ENCODE measurements at places on chromosomes 12 and 14.
A peak's percentile ranks its signal among the peaks of the same experiment; 100 is the strongest.

GRCh38 chr14:100303925-100304324 lies 2.3 kb downstream of the SLC25A29 start:
- no peak for DNase-seq

GRCh38 chr12:11689591-11690186 lies 40.2 kb downstream of the ETV6 start:
- DNase-seq, result no peak

- DNase-seq, result no peak
Observed at GRCh38 chr12:111420494-111420893, 14.8 kb downstream of the SH2B3 start.

- no peak for DNase-seq
Observed at GRCh38 chr12:6062395-6062756, 62.1 kb downstream of the VWF start.

- DNase-seq, result no peak
Observed at GRCh38 chr14:92575748-92576303, 62.2 kb downstream of the RIN3 start.

DNA sequence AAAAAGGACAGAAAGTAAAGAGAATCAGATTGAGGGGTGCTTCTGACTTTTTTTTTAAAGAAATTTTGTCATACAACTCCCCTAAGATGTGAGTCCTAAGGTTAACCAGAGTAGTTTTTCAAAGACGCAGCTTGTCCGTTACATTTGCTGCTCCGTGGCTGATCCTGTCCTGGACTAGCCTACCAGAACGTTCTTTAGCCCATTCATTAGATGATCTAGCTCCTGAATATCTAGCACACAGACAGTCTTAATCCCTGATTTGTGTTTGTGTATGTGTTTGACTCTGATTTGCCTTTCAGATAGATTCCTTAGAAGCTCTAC lies 60.3 kb downstream of the SAMD4A start:
- no peak for DNase-seq

DNA sequence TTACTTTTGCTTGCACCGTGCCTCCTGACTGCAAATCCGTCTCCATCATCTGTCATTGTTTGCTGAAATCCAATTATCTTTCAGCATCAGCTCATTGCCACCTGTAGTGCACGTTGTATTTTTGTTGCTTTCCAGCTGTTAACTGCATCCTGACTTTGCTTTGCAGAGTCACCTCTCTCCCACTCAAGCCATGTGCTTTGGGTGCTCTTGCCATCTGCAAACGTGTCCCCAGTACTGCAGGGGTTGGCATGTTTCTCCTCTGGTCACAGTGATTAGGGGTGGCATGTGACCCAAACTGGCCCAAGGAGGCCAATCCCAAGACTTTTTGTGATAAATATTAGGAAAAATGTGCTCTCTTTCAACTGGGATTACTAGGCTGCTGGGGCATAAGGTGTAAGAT lies 10.5 kb upstream of the TMED2 start:
- DNase-seq, result no peak

DNA sequence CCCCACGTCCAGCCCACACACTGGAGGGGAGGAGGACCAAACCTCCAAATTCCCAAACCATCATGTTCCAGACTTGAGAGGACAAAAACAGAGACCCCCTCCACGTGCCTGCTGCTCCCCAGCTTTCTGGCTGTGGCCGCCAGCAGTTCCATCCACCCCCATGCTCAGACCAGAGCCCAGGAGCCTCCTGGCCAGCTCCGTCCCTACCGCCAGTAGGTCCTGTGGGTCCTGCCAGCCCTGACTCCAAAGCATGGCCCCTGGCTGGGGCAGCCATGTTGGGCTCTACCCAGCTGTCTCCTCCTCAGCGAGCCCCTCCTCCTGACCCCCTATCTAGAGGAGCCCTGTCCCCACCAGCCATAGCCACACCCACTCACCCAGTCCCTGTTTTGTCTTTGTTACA lies 227.3 kb upstream of the RTL1 start:
- DNase-seq, result no peak

GRCh38 chr12:111038077-111038476 lies 117.7 kb upstream of the MYL2 start:
- DNase-seq, result no peak

- DNase-seq, result no peak
Observed at GRCh38 chr14:69537900-69538299, 36.8 kb downstream of the CCDC177 start.

DNA sequence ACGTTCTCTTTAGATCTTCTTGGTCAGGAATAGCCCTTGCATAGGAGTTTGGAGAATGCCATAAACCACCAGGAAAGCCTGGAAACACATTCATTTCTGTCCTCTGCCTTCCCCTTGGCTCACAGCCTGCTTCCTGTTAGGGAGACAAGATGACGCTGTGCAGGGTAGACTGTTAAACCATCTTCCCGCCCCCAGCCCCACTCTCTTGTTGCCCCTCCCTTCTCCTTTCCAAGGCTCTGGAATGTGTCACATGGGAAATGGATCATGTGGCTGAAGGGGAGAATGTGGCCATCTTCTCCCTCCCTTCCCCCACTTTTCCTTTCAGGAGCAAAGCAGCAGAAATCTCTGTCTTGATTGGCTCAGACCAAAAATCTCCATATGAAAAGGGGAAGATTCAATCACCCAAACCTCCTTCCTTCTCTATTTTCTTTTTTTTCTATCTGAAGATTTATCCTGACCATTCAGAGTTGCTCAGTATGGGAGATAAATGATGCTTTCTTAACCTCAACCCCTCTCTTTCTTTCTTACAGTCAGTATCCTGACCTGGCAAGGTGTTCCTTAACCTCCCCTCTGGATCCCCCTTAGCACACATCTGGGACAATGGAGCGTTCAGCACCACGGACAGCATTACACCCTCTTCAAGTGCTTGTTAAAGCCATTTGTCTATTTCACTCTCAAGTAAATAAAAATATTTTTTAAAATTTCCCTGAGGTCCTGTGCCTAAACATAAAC lies 11.4 kb downstream of the GPR19 start:
- DNase-seq, result no peak

DNA sequence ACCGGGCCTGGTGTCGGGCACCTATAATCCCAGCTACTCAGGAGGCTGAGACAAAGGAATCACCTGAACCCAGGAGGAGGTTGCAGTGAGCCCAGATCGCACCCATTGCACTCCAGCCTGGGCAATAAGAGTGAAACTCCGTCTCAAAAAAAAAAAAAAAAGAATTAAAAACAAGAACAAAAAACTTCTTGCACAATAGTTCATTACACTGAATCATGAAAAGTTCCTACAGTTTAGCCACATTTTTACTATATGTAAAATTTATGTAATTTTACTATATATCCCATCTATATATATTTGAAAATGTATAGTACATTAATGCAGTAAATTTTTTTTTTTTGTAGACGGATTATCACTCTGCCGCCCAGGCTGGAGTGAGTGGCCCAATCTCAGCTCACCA lies 4.6 kb downstream of the ATP5F1B start:
- DNase-seq, result no peak

DNA sequence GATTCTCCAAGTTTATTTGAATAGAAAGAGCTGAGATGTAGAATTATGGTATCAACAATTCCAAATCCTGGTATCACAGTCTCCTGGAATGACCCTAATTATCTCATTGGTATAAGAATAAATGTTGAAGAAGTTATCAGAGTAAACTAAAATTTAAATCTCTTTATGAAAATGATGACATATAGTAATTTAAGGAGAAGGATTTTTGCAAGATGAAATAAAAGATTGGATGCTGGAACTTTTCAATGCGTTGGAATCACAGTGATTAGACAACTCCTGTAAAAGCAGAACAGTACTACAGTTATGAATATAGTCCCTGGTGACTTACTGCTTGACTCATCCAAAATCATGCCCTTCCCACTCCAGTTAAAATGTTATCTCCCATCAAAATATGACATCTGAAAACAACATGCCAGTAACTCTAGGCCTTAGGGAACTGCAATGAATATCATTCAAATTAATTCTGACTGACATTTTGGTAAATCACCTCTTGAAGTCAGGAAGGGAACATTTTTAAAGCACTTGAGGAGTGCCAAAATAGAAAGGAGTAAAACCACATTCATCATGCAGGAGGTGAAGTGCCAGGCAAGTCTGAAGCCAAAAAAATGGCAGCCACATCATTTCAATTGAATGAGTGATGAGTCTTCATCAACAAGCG lies 197.8 kb upstream of the PRKD1 start:
- no peak for DNase-seq

- DNase-seq, result no peak
Observed at GRCh38 chr12:51867796-51868428, 19.4 kb upstream of the FIGNL2 start.

- no peak for DNase-seq
Observed at GRCh38 chr12:2290091-2290490, 237.3 kb downstream of the CACNA1C start.

GRCh38 chr14:93747560-93747959 lies 40.7 kb downstream of the PRIMA1 start:
- DNase-seq, result no peak

DNA sequence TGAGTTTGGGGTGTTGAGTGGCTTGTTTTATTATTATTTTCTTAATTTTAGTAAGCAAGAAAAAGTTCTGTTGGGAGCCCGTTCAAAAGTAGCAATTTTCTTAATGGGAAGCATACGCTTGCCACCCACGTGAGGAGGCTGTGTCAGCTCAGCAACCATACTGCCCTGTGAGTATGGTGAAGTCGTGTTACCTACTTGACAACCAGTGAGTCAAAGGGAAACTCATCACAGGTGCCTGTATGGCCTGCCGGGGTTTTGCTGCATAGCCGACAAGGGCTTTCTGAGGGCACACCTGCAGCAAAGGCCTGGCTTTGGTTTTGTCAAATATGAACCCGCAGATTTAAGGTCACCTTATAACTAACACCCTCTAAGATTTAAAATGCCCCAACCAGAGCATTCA lies 31.1 kb downstream of the PITPNM2 start:
- DNase-seq, result peak; percentile 65

DNA sequence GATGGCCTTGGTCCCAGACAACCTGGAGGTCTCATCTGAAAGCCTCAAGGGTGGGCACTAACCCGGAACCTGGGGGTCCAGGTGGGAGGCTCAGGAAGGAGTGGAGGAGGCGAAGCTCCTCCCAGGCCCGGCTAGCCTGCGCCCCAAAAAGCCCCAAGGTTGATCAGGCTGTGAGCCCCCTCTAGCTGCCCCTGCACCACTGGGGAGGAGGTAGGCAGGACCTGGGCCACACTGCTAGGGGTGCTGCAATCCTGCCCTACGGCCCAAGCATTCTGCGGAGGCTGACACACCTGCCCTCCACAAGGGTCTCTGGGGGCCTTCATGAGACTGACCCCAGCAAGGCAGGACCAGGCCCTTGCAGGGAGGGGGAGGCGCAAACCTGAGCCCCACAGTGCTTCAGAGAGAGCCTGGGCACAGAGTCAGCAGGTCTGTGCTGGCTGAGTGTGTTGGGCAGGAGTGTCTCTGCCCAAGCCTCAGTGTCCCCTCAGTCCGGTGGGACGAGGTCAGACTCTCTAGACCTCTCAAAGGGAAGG lies 51.9 kb downstream of the CCDC85C start:
- DNase-seq, result no peak

GRCh38 chr14:45103806-45104205 lies 19.9 kb downstream of the PRPF39 start:
- no peak for DNase-seq

DNA sequence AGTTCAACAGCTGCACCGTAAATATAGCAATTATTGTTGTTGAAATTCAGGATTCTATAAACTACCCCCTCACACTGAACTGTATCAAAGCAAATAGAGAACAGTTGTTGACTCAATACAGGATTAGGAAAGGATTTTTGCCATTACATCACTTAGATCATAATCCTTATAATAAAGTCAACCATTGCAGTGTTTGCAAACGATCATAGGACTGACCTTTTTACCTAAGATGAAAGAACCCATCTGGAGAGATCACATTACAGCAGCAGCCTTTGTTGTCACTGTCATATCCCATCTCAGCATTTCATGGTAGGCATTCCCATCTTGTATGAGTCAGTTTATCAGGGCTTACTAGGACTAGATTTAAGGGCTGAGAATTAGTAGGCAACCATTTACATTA lies 96.1 kb downstream of the IPO8 start:
- no peak for DNase-seq

GRCh38 chr14:29906256-29906870 lies 21.3 kb downstream of the PRKD1 start:
- no peak for DNase-seq

DNA sequence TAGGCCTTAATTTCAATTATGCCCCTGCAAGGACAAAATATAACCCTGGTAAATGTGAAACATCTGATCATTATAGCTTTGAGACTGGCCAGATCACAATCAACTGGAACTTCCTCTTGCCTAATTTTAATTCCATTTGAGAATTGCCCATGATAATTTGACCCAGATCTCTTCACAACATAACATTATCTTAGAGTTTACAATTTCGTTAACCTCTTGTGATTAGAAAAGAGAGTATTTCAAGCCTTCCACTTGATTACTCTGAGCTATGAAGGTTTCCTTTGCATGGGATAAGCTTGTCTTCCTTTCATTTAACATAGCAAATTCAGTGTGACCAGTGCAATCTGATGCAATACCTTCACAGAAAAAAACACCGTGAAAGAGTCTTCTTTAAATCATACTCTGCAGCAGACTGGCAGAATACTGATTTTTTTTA lies 143.6 kb downstream of the DUSP6 start:
- no peak for DNase-seq

- no peak for DNase-seq
Observed at GRCh38 chr14:101556566-101557320, 4.6 kb upstream of the DIO3 start.

DNA sequence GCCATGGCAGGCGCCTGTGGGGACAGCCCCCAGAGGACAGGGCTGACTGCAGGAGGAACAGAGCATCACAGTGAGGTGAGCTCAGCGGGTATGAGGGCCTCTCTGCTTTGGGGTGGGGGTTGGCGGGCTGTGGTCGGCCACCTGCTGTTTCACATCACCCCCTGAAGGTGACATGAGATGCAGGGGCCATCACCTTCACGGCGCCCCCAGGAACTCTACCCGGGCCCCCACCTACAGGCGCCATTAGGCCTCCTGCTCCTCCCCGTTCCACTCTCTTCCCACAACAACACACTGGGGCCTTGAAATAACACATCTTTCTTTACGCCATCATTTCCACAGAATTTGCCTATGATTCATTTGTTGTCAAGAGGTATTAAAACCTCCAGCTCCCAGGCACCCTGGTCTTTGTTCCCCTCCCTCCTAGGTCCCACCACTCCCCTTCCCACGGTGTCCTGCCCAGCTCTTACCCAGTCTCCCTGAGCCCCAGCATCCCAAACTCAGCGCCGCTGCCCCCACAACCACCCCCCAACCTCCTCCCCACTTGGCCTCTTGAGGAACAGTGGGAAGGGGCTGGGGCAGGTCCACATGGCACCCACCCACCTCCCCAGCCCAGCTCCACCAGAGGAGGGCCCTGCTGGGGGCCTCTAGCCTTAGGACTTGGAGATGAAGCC lies 12.7 kb upstream of the HDAC7 start:
- DNase-seq, result peak; percentile 90

DNA sequence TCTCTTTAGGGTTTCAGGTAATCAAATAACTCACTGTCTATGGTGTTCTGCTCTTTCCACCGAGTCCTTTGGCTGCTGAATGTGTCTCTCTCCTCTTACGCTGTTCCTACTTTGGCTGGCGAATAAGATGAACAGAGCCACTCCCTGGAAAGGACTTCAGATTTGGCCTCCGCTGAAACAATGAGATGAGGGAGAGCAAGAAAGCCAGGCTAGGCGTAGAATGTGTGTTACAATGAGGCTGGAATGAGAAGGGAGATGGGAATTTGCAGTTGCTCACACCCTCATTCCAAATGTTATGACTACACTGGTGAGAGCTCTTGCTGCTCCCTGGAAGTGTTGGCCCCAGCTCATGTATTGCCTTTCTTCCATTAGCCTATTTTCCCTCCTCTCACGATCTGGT lies at the start of gene MFAP5:
Gene MFAP5 (minus strand): TSS at position 234 of the 400 bp plus-strand sequence. CDS start 722 bp downstream, outside the sequence.
- no peak for DNase-seq

GRCh38 chr12:129903092-129903945 lies 506 bp downstream of the TMEM132D start:
- DNase-seq, result no peak
